ENCODE measurements at places on chromosomes 7 and 10.

DNA sequence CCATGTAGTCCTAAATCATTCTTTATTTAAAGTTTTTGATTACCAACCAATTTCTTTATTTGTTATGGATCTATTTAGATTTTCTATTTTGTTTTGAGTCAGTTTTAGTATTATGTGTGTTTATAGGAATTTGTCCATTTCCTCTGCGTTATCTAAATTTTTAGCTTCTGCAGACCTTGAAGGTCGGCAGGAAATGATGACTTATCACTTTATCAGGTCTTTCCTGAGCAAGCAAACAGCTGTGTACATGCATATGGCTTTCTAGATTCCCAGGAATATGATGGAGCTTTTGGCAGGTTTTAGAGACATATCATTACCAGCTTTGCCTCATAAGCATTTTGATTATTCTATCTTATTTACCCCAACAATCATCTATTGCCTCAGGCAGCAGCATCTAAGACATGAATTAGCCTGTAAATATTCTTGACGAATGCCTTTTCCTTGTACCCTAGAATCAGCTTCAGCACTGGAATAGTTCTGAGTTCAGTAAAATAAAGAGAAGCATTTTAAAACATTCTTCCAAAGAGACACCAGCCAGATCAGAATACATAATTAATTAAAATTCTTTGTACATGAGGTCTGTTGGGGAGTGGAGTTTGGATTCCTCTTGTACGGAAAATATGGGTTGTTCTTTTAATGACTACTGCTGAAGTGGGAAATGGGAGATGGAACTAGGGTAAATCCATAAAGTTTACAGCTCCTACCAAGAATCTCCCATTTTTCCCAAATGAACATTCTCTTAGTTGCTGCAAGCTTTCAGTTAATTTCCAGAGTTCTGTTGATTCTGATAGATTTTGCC, 408.8 kb upstream of the SEMA3C start:
- DNase-seq, result no peak

DNA sequence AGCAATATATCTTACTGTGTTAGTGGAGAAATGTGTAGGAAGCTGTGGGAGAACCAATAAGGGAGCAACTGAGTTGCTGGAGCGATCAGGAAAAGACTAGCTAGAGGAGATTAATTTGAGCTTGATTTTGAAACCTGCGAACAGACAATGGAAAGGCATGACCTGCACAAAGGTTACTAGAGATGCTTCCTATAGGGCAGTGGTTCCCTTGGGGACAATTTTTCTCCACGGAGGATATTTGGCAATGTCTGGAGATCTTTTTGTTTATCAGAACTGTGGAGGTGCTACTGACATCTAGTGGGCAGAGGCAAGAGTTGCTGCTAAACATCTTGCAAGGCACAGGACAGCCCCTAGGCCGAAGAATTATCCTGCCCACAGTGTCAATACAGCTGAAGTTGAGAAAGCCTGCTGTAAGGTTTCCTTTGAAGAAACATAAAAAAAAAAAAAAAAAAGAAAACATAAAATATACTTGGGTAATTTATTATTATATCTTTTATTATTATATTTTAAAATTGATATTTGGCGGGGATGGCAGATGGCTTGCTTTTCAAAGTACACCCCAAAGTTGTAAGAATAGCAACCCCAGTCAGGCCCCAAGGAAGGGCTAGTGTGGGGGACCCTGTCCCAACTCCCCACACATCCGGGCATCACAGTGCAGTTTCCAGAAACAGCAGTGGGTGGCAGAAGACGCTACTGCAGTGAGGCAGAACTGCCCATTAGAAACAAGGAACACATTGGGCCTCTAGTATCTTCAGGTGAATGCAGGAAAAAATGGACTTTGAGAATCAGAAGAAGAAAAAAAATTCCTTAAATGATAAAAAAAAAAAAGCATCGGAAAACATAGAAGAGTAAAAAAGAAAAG, 481.6 kb downstream of the SH2D4B start:
- DNase-seq, result no peak

DNA sequence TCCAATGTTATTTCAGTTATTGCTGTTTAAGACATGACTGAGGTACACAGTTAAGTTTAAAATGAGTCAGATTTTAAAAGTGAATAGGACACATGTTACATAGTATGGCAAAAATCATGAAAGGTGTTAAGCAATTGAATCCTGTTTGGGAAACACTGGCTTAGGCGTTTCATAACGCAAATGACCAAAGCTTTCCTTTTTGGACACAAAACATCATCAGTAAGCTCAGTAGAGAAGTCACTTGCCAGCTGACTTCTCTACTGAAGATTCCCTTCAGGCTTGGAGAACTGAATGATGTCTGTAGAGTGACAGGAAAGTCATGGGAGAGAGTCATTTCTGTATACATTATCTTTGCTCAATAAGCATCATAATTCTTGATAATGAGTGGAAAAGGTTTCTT, 64.4 kb upstream of the RSBN1L start:
- no peak for DNase-seq

GRCh38 chr10:23432639-23433038, 6.2 kb upstream of the OTUD1 start:
- DNase-seq, result no peak

GRCh38 chr10:116237970-116238369, 35.0 kb downstream of the GFRA1 start:
- DNase-seq, result no peak

DNA sequence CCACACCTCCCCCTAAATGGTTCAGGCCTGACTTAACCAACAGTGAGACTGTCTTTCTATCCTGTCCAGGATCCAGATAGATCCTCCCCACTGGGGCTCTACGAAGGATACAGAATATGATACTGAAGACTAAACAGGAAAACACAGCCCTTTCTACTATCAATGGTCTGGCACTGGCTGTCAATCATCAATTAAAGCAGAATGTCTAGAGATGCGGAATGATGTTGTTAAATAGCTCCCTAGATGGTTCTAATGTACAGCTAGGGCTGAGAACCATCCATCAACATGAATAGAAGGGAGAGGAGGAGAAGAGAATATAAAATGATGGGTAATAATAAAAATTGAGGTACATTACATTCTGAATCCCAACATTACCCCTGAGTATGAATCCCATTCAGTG, 314.3 kb upstream of the CELF2 start:
- DNase-seq, result no peak

DNA sequence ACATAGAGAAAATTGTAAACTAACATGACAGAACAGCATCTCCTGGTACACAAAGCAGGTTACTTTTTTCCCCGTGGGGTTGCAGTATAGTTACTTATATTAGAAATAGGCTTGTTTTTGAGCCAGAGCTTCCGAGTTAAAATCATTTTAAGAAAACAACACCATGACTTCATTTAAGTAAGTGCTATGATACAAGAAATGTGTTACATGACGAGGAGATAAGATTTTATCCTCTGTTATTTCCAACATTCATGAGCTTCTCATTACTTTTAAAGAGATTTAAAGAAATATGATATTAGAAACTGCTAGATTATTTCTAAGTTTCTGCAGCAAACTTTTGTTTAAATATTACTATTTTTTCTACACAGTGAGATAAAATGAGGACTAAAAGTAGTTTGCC, 968.7 kb downstream of the GATA3 start:
- no peak for DNase-seq

DNA sequence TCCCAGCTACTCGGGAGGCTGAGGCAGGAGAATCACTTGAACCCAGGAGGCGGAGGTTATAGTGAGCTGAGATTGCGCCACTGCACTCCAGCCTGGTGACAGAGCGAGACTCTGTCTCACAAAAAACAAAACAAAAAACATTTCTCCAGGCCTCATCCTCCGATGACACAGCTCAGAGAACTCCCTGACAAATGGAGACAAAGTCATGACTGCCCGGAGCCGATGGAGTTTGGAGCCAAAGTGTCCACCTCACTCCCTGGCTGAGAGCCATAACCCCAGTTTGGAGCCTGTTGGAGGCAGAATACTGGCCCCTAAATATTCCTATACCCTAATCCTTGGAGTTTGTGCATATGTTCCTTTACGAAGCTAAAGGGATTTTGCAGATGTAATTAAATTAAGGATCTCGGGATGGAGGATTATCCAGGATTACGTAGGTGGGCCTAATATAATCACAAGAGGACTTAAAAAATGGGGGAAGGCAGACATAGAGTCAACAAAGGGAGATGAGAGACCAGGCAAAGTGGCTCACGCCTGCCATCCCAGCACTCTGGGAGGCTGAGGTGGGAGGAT, 22.7 kb downstream of the SSC4D start:
- DNase-seq, result no peak

GRCh38 chr7:20529260-20529659, 86.2 kb upstream of the ABCB5 start:
- no peak for DNase-seq

DNA sequence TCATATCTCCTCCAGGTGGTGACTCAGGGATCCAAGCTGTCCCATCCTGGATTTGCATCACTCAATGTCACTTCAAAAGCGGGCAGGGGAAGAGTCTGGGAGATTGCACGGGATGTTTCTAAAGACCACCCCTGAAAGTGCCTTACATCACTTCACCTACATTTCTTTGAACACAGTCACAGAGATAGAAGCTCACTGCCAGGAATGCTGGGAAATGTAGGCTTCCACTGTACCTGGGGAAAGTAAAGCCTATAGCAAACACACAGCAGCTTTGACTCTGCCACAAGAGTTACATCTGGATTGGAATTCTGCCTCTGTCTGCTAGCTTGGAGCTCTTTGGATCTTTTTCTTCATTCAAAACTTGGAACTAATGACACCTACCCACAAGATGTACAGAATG, 300.9 kb downstream of the WDR11 start:
- no peak for DNase-seq

- no peak for DNase-seq
Measured at GRCh38 chr7:101848208-101848951, 31.0 kb downstream of the CUX1 start.

DNA sequence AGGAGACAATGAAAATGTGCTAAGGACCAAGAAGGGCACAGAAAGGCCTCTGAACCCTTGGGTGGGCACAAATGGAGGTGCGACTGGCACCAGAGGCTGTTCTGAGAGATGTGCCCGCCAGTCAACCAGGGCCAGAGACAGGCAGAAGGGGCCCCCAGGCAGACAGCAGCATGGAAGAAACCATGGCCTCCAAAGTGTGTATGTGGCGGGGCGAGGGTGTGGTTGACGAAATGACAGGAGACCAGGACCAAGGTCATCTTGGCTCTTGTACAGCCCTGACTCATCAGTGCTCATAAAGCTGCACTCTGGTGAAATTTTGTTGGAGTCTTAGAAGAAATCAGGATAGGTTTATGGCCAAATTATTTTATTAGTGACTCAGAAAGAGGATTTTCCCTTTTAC, 4.0 kb upstream of the MRPS24 start:
- DNase-seq, result no peak

GRCh38 chr10:47368431-47369180, 15.5 kb downstream of the ZNF488 start:
- DNase-seq, result no peak

DNA sequence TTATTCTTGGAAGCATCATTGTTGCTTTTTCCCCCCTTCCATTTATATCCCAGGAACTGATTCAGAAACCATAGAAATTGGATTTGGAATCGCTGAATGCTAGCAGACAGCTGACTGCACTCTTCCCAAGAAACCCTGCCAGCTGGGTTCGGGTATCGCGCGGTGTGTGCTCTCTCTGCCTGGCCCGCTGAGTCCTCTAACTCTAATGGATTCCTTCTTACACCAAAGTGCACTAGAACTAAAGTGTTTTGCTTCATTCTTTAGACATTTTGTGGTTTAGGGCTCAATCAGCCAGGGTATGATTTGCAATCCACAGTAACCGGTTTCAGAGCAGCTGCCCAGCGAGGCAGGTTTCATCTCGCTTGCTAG, 92.2 kb downstream of the EGFR start:
- DNase-seq, result no peak

DNA sequence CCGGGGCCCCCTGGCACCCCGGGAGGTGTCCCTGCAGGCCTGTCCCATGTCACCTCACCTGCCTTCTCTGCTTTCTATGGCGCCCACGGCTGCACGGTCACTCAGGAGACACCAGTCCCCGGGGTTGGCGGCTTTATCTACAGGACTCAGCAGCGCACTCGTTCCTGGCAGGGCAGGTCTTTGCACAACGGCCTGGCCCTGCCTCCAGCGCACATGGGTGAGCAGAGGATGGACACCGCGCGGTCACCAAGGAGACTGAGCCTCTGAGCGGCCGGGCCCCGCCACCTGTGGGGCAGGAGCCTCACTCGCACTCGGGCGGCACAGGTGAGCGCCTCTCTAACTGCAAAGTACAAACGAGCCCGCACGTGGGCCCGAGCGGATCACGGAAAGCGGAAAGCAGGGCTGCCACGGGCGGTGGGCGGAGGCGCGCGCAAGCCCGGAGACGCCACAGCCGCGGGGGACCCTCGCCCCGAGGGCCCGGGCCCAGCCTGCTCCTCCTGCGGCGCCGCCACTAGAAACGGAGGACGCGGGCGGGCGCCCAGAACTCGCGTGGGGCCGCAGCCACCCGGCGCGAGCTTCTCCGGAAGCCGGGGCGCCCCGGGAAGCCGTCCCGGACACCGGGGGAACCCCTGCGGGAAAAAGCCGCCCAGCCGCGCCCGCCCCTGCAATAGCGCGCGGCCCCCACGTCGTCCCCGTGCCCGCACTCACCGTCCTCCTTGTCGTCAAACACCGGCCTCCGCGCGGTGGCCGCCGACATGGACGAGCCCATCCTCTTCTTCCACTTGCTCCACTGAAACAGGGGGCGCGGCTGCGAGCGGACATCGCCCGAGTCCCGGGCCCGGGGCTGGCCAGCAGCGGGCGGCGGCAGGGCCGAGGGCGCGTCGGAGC, 642 bp downstream of the STK32C start:
- no peak for DNase-seq

GRCh38 chr7:110283056-110283455, 807.9 kb upstream of the LRRN3 start:
- DNase-seq, result no peak

GRCh38 chr7:105837765-105838626, 38.4 kb downstream of the ATXN7L1 start:
- peak; percentile 45 for DNase-seq

Data from NCI-H2227 treated with DMSO at 0.1 percent for 48 hours (cell line).